ENCODE measurements at places on chromosomes 11 and 22.
A peak's percentile ranks its signal among the peaks of the same experiment; 100 is the strongest.

DNA sequence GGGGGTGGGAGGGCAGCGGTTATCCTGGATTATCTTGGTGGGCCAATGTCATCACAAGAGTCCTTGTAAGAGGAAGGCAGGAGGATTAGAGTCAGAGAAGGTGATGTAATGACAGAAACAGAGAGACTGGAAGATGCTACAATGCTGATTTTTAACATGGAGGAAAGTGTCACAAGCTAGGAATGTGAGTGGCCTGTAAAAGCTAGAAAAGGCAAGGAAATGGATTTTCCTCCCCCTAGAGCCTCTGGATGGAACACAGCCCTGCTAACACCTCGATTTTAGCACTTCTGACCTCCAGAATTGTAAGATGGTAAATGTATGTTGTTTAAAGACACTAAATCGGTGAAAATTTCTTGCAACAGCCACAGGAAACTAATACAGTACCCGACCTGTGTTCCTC lies 109.3 kb downstream of the MN1 start:
- no peak for DNase-seq

DNA sequence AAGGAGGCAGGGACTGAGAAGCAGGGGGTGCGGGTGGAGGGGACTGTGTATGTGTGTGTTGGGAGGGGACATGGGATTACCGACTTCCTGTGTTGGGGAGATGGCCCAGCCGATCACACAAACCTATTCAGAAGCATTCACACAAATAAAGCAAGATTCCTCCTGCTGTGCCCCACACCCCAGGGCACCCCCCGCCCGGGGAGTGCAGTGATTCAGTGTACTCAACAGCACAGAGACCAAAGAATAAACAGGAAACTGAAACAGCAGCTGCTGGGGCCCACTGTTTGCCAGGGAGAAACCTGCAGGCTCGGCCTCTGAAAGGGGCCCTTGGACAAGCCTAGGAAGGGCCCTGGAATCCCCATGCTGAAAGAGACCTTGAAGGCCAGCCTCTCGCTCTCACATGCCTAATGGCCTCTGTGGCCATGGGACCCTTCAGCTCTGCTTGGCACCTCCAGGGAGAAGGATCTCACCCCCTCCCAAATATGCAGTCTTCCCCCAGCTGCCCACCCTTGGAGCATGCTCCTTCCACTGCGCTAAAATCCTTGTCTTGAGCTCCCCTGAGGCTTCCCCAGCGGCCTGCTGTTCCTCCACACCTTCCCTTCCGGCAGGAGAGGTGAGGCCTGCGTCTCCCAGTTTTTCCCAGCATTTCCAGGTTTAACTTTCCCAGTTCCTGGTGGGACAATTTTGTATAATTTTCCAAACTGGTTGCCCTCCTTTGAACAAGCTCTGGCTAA lies 72.9 kb downstream of the CSNK2A3 start:
- no peak for DNase-seq

- no peak for DNase-seq
Measured at GRCh38 chr11:63289658-63290057, 46.3 kb upstream of the SLC22A25 start.

DNA sequence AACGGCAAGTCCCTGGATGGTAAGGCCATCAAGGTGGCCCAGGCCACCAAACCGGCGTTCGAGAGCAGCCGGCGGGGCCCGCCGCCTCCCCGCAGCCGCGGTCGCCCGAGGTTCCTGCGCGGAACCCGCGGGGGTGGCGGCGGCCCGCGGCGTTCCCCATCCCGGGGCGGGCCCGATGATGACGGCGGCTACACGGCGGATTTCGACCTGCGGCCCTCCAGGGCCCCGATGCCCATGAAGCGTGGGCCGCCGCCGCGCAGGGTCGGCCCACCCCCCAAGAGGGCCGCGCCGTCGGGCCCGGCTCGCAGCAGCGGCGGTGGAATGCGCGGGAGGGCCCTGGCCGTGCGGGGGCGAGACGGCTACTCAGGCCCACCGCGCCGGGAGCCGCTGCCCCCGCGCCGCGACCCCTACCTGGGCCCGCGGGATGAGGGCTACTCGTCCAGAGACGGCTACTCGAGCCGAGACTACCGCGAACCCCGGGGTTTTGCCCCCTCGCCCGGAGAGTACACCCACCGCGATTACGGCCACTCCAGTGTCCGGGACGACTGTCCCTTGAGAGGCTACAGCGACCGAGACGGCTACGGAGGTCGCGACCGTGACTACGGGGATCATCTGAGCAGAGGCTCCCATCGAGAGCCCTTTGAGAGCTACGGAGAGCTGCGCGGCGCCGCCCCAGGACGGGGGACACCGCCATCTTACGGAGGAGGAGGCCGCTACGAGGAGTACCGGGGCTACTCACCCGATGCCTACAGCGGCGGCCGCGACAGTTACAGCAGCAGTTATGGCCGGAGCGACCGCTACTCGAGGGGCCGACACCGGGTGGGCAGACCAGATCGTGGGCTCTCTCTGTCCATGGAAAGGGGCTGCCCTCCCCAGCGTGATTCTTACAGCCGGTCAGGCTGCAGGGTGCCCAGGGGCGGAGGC lies 792 bp downstream of the RBMXL2 start:
- no peak for DNase-seq

GRCh38 chr22:48748860-48749554 lies 1078.7 kb downstream of the BRD1 start:
- DNase-seq, result peak; percentile 68

DNA sequence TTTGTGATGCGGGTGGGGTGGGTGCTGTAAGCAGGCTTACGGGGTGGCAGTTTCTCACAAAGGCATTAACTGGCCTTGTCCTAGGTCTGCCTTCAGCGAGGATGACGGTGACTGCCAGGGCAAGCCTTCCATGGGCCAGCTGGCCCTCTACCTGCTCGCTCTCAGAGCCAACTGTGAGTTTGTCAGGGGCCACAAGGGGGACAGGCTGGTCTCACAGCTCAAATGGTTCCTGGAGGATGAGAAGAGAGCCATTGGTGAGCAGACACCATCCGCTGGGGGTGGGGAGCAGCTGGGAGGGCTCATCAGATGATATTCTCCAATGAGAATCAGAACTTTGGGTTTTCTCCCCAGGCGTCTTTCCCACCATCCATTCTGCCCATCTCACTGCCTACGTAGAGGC lies 5.8 kb downstream of the TCN2 start:
- no peak for DNase-seq
